Stimulated activated effector memory CD8-positive, alpha-beta T cell treated with anti-CD3 and anti-CD28 coated beads, Interleukin-12 subunit alpha, Interleukin-12 subunit beta, amount 100 ng/mL, for 72 hours (primary cell): ENCODE measurements at places on chromosomes 11 and 22.

DNA sequence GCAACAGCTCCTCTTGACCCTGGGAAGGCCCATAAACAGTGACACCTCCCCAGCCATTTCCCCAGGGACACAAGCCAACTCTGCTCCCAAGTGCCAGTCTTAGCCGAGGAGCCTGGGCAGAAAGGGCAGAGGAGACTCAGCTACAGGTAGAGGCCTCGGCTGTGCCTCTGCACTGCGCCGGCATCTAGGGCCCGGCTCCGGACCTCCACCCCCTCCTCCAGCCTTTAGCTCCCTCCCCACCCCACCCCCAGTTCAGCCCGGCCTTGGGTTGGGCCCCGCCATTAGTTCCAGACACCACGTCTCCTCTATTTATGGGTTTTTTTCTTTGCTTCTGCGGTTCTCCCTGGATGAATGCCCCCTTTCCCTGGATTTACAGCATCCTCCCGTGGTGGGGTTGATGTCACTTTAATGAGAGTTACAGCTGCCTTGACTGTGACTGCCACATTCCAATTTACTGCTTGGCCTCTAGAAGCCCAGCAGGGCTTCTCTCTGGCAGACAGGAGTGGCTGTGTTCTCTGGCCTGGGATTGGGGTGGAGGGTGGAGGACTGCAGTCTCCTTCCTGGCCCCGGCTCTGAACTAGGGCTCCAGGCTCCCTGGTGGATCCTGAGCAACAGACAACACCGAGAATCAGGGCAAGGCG, 13.5 kb upstream of the OAF start:
- no peak for DNase-seq

- no peak for DNase-seq
Measured at GRCh38 chr22:40637183-40638150, 948 bp upstream of the MRTFA start.

DNA sequence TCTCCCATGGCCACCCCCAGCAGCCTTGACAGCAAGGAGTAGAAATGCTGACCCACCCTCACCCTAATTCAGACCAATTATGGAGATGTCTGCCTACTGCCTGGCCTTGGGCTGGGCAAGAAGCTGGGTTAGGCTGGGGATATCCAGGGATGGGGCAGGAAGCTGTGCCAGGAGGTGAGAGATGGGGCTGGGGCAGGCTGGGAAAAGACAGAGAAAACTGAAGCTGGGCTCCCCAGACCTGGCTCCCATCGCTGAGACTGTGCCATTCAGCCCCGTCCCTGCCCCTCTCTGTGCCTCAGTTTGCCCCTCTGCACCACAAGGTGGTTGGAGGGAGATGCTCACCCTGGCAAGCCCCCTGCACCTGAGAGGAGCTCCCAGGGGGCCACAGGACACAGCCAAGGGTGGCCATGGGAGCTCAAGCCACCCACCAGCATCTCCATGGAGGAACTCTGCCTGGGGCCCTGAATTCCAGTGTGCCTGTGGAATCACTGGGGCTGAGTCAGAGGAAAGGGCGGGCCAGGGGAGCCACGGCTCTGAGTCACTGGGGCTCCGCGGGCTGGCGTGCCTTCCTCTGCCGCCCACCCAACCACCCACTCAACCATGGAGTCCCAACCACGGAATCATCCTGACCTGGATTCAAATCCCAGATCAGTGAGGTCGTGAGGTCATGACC, 6.0 kb upstream of the CARD10 start:
- DNase-seq, result no peak

- DNase-seq, result no peak
Measured at GRCh38 chr11:19013181-19013857, 47.2 kb downstream of the MRGPRX2 start.

DNA sequence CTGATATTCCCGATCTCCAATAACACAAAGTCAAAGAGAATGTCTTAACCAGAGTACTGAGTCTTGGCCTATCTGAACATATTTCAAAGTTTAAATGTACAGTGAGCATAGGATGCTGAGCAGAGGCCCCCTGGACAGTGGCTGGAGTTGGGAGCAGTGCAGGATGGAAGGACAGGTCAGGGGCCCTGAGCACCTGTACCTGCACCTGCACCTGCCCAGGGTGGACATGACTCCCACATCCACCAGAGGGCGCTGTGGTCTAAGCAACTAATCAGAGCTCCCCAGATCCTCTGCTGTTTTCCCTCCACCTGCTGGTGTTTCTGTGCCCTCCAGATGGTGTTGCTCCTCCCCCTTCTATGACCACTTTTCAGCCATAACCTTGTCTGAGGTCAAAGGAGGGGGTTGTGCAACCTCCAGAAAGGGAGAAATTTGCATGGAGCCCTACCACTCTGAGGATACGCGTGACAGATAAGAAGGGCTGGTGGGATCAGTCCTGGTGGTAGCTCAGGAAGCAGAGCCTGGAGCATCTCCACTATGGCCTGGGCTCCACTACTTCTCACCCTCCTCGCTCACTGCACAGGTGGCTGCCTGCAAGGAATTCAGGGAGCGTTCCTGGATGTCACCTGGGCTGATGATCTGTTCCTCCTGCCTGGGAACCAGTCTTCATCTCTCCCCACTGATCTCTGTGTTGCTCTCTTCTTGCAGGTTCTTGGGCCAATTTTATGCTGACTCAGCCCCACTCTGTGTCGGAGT, 49.1 kb upstream of the VPREB1 start:
- DNase-seq, result peak; percentile 89
